ENCODE measurements at places on chromosomes 12 and 14.

DNA sequence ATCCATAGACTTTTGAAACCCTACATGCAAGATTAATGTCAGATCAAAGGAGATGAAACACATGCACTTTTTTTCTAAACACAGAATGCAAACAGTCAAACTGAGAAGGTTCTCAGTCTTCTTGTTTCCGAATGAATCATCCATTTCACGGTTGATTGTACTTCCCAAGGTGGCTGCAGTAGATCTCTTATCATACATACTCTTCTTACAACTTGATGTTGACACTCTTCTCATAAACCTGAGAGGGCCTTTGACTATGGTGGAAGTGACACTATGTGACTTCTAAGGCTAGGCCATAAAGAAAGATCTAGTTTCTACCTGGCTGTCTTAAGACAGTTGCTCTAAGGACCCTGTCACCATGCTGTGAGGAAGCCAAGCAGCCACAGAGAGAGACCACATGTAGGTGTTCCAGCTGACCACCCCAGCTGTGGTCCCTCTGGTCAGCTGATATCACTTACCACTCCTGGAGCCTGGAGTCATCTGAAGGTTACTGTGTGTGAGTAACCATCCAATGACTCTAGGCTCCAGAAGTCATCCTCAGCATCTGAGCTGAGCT is 67.2 kb upstream of the HMGA2 start:
- DNase-seq: no peak

DNA sequence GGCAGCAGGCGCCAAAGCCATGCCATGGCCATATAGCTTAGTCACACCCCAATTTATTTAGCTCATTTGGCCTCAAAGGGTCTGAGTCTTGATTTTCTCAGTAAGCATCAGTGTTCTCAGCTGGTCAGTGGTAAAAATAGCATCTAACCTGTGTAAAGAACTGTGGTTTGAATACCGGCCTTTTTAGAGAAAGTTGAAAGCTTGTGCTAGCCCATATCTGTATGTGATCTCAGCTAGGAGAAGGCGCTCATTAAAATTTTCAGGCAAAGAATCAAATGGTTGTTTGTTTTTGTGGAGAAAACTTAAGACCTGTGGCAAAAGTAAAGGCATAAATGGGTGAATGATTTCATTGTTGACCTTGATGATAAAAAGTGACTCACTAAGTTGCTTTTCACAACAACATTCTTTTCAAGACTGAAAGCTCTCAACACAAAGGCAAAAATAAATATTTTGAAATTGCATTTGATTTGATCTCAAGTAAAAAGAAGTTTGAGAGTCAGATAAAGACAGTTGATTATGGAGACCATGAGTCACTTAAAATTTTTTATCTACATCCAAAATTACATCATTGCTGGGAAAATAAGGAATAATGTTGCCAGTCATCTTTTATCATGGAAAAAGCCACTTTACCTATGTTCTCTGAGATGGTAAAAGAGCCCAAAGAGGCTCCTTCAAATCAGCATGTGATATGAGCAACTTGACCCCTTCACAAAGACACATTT is 128.5 kb upstream of the RGS6 start:
- no peak for DNase-seq

GRCh38 chr12:15225136-15225862 is 4.1 kb upstream of the RERG start:
- no peak for DNase-seq

DNA sequence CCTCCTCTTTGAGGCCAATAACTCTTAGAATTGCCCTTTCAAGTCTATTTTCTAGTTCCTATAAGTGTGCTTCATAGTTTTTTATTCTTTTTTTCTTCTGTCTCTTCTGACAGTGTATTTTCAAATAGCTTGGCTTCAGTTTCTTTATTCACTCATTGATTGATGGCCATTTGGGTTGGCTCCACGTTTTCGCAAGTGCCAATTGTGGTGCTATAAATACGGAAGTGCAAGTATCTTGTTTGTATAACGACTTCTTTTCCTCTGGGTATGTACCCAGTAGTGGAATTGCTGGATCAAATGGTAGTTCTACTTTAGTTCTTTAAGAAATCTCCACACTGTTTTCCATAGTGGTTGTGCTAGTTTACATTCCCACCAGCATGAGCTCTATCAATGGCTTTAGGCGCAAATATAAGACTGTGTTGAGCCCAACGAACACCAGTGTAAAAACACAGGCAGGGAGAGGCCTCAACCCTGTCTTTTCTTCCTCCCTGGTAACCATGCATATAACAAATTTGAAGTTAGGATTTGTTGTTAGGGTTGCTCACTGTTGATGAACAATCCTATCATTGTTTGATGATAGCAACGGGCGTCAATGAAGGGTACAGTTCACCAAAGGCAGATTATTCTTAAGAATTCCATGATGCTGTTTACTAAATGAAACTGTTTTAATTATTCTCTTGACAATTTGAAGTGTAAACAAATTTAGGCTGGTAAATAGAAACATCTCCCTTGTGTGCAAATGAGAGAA is 13.3 kb upstream of the LMNTD1 start:
- no peak for DNase-seq

DNA sequence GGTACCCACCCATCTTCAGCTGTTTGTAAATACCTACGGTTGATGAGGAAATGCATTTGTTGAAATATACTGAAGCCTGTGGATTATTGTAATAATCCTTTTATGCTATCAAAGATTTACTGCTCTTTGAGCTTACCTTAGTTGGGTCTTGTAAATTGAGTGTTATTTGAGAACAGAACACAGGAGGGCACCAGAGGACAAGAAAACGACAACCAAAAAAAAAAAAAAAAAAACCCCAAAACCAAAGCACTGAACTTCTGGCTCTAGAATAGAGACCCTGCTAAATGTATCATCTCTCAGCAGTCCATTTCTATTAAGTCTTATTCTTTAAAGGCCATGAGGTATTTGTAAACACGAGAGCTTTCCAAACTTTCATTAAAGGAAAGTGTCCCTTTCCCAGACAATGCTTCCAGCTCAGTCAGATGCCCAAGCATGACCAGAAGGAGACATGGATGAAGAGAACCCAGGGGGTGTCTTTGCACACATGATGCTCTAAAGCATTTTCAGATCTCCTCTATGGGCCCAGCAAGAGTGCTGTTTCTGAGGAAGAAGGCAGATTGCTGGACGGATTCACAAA is 763.9 kb downstream of the NRXN3 start:
- no peak for DNase-seq

GRCh38 chr12:2537868-2538541 is 256.8 kb upstream of the FKBP4 start:
- DNase-seq: no peak

DNA sequence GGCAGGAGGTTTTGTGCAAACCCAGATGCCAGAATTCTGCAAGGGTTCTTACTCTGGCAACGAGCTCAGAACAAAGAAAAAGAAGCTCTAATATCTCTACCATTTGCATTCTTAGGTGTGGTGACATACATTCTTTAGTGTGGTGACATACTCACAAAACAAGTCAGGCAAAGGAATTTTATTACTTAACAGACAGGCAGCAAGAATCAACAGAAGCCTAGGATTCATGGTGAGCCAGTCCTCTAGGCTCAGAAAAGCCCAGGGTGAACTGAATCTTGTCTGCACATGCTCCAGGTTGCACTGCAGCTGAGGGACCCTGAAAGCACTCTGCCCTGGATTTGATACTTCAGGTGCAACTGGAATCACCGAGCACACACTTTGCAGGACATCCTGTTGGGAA is 122.4 kb upstream of the PTPRQ start:
- no peak for DNase-seq

GRCh38 chr12:97435153-97435552 is 27.5 kb upstream of the RMST start:
- DNase-seq: no peak

GRCh38 chr14:45249856-45250575 is 3.0 kb downstream of the MIS18BP1 start:
- DNase-seq: no peak

DNA sequence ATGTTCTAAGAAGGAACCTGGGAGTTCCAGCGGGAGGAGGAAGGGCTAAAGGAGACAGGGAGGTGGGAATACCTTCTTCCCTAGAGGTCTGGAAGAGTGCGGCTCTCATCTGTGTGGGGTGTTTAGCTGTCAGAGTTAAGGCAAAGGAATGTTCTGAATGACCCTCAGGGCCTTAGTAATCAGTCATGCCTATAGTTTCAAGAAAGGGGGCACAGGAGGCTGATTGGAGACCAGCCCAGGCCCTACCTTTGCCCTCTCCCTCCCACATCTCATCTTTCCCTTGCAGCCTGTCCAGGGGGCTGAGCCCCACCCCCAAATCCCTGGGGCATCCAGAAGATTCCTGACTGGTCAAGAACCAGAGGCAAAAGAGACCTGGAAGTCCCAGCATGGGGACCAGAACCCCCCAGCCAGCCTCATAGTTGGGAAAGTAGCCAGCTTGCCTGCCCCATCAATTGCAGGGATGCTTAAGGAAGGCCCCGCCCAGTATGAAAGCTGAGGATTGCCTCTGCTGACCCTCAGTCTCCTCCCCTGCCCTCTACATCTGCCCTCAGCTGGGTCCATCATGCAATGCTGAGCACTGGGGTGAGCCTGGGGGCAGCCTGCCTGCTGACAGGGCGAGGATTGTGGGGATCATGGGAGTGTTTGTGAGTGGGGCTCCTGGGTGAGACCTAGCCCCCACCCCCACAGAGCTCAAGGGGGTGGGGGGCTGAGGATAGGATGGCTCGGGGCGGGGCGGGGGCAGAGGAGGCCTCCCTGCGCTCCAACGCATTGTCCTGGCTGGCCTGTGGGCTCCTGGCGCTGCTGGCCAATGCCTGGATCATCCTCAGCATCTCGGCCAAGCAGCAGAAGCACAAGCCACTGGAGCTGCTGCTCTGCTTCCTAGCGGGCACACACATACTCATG is 1.8 kb downstream of the GPR162 start:
- no peak for DNase-seq

- no peak for DNase-seq
These were observed 79.7 kb upstream of the MYF6 start for GRCh38 chr12:80627782-80628181.

GRCh38 chr14:65696801-65697200 is 284.3 kb downstream of the FUT8 start:
- no peak for DNase-seq

GRCh38 chr14:97781961-97782360 is 984.8 kb downstream of the VRK1 start:
- DNase-seq: no peak

- no peak for DNase-seq
These were observed 28.9 kb downstream of the PNN start for GRCh38 chr14:39203659-39204606.

DNA sequence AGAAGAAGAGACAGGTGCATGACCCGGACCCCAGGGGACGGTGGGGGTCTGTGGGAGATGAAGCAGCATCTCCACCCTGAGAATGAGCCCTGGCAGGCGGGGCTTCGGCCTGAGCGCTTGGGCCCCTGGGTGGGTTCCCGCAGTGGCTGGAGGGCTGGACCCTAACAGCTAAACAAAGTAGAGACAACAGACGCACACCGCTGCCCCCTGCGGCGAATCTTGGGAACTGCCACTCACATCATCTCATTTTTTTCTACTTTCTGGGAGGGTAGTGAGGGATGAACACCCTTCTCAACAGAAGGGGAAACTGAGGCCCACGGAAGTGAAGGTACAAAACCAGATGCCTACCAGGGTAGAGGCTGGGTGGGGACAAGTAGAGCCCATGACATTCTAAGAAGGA is 104.7 kb downstream of the RFLNA start:
- no peak for DNase-seq

DNA sequence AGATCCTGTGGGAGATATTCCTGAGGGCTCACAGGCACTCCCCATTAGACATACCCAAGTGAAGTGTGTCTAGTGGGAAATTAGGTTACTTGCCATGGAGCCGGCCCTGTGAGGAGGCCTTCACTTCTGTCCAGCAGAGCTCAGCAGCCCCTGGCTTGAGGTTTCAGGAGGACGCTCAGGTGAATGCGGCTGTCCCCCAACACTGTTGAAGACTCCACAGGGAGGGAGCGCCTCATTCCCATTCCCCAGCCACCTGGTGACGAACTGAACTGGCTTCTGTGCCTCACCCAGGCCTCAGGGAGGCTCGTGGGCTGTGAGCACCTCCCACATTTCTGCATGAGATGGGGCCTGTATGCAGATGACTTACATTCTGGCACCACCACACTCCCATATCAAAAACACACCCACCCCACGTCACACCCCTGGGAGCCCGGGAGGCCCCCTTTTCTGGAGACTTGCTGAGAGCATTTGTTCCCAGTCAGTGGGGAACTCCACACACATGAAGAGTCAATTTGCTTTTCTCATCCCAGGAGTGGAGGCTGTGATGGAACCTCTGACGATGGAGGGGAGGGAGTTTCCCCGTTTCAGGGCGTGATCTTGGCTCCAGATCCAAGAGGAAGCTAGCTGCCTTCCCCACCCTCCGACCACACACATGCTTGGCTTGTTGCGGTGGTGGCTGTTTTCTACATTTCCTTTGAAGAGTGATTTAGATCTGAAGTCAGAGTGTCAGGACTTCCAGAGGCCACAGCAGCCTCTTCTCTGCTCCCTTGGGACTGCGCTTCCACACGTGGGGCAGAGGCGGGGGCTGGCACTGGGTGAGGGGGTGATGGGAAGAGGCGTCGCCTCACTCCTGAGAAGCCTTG is 120.7 kb downstream of the ADGRD1 start:
- DNase-seq: no peak
